GM12892 (cell line): ENCODE measurements at places on chromosomes 3 and 15.

DNA sequence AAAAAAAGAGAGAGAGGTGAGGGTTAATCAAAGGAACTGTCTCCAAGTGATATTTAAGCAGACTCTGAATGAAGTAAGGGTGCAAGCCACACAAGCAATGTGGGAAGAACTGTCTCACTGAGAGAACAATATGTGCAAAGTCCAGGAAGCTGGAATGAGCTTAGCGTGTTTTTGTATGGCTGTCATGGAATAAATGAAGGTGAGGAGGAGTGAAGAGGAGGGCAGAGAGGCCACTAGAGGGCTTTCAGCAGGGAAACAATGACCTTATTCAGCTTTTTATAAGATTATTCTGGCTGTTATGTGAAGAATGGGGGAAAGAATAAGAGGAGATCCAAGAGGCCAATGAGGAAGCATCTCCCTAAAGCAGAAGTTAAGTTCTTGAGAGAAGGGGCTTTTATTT is 86.9 kb upstream of the COL8A1 start:
- DNase-seq = no peak

GRCh38 chr15:63519041-63519440 is 14.6 kb downstream of the USP3 start:
- DNase-seq = no peak

DNA sequence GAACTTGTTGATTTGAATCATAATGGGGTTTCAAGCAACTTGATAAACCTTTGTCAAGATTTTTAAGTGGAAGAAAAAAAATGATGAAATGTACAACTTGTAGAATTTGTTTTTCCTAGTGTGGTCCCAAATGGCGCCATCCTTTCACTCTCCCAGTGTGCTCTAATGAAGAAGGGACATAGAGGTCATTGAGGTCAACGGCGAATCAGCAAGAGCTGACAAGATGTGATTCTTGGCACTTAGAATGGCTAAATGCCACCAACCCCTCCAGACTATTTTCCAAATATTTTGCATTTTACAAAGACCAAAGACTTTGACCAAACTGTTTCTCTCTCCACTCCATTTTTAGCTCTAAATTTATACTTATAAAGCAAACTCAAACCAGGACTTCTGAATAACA is 320.2 kb upstream of the MME start:
- no peak for DNase-seq

DNA sequence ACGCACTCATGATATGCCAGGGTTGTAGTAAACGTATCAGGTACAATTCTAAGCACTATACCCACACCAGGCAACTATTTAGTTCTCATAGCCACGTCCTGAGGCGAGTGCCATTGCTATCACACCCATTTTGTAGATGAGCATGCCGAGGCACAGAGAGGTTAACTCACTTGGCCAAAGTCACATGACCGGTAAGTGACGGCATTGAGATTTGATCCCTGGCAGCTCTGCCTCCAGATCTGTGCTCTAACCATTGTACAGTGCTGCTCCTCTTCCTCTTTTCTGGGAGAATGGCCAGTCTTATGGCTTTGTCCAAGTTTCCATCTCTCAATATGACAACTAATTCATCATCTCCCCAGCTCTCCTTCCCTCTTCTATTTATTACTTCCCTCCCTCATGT is 18.9 kb upstream of the ATP2B2 start:
- DNase-seq = no peak

DNA sequence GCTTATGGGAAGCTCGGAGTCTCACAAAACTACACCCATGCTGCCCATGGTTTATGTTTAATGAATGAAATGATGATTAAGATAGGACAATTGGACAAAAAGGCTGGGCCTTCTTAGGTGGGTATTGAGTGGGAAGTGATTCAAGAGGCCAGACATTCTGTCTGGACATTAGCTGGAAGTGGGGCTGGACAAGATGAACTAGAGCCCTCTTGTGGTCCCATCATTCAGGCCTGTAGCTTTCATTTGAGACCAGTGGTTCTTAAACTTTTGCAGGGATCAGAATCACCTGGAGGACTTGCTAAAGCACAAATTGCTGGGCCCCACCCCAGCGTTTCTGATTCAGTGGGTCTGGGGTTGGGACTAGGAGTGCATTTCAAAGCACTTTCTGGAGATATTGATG is 290.4 kb upstream of the CTDSPL start:
- DNase-seq = no peak

DNA sequence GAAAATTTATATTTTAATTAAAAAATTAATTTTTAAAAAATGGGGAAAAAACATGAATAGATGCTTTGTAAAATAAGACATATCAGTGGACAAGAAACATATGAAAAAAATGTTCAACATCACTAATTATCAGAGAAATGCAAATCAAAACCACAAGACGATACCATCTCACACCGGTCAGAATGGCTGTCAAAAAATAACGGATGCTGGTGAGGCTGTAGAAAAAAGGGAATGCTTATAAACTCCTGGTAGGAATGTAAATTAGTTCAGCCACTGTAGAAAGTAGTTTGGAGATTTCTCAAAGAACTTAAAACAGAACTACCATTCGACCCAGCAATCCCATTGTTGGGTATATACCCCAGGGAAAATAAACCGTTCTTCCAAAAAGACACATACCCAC is 93.8 kb downstream of the XRN1 start:
- no peak for DNase-seq

- no peak for DNase-seq
Observed at GRCh38 chr3:138148503-138148902, 16.3 kb upstream of the A4GNT start.

- no peak for DNase-seq
Observed at GRCh38 chr3:113006359-113007056, 15.7 kb downstream of the GTPBP8 start.

- no peak for DNase-seq
Observed at GRCh38 chr3:1600206-1600605, 498.5 kb upstream of the CNTN4 start.
